ENCODE measurements at places on chromosomes 3 and 15.

DNA sequence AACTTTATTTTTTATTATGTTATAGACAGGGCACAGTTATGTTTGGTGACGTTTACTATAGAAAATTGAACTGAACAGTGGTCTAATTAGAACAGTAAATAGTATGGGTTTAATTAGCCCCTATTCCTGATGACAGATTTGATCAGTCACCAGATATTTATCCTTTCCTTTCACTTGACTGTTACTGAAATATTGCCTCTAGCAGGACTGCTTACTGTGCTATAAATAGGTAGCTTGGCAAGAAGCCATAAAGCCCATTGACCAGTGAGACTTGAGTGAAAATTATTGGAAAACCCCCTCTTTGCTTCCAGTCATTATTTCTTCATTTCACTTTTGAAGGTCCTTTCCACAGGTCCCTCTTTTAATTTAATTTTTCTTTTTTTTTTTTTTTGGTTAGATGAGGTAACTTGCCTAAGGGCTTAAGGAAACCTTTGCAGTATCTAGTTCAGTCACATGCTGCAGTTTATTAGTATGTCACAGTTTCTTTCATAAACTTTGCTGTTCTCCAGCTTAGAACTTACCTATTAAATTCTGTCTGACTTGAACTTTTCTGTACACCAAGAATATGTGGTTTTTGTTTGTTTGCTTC lies 115.6 kb downstream of the ADAMTSL3 start:
- no peak for DNase-seq

GRCh38 chr3:171736556-171736955 lies 73.7 kb downstream of the PLD1 start:
- DNase-seq = no peak

GRCh38 chr3:10998542-10998941 lies 6.0 kb downstream of the SLC6A1 start:
- no peak for DNase-seq

- DNase-seq = no peak
These were observed 757.8 kb downstream of the AGBL1 start for GRCh38 chr15:86837294-86838061.

GRCh38 chr15:26070095-26070532 lies 207.0 kb upstream of the ATP10A start:
- DNase-seq = no peak

DNA sequence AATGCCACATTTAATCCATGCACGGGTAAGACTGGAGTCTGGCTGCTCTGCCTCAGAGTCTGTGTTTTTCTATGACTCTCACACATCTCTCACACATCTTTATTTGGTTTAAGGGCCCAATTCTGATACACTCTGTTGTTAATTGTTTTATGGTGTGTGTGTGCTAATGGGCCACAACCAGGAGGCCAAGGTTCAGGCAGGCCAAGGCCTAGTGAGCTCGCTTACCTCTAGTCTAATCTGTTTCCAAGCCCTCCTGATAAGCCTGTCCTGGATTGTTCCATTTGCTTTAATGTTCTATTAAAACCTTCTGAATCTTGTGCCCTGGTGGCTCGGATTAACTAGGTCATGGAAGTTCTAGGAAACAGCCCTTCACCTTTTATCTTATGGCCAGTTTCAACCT lies 445.4 kb upstream of the DPH6 start:
- no peak for DNase-seq

GRCh38 chr15:39720621-39721611 lies 61.7 kb downstream of the FSIP1 start:
- no peak for DNase-seq

GRCh38 chr15:90054618-90055097 lies 47.6 kb downstream of the IDH2 start:
- no peak for DNase-seq

DNA sequence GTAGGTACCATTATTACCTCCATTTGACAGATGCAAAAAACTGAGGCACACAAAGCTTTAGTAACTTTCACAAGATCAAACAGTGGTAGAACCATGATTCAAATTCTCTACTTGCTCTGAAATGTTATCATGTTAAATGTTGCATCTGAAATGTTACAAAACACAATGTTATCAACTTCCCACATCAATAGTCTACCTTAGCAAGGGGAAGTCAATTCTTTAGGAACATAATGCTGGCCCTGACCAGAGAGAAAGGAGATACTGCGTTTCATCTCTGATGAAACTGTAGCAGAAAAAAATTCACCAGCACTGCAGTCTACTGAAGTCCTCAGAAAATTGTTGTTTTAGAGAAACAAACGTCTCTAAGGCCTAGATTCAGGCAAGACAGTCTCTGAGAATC lies 174.1 kb downstream of the SATB1 start:
- DNase-seq = no peak
